Stimulated activated CD4-positive, alpha-beta T cell treated with anti-CD3 and anti-CD28 coated beads, Interleukin-15, amount 100 ng/mL, for 1 hour (primary cell): ENCODE measurements at places on chromosomes 6 and 20.

- DNase-seq: no peak
Measured at GRCh38 chr6:24883618-24884017, 52.1 kb downstream of the RIPOR2 start.

DNA sequence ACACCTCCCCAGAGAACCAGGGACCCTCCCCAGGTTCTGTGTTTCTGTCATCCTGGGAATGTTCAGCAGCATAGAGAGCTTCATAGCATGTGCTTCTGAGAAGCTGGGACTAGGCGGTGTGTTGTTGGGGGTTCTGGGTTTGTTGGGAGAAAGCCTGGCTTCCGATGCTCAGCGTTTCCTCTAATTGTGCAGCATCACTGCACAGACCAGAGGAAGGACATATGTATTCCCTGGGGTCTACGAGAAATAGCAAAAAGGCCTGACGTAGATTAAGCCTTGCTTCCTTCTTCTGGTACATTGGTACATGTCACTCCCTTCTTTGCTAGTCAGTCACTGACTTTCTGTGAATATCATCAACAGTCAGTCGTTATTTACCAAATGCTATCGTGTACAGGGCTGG lies 96.9 kb upstream of the SGK1 start:
- no peak for DNase-seq

GRCh38 chr6:1622220-1622850 lies 12.6 kb downstream of the FOXC1 start:
- no peak for DNase-seq

GRCh38 chr6:4920914-4921410 lies 82.9 kb downstream of the RPP40 start:
- no peak for DNase-seq

DNA sequence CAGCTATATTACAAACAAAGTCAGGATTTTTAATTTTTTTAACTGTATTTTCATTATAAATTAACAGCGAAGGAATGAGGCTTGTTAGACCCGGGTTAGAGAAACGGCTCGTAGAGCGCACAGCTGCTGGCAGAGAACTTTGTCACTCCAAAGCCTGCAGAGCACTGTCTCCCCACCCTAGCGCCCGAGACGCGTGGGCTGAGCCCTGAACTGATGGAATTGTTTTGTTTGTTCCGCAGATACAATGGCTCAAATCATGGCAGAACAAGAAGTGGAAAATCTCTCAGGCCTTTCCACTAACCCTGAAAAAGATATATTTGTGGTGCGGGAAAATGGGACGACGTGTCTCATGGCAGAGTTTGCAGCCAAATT lies 810 bp downstream of the LAMP5 start:
- no peak for DNase-seq

GRCh38 chr6:27040244-27041042 lies 207.1 kb upstream of the PRSS16 start:
- no peak for DNase-seq

DNA sequence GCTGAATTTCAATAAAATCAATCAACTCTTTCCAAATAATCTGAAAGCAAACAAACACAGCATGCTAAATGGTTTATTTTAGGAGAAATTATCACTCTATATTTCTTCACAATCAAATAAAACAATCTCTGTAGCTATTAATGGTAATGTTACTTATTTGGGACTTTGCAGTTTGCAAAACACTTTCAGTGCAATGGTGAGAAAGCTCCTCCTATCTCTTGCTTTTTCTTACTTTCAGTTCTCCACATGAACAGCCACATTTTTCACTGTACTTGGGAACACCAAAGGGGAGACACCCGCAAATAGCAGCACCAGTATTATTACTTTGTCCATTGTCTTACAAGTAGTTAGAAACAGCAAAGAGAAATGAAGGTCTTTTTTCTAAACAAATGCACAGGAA lies 92.4 kb downstream of the DST start:
- DNase-seq: no peak

DNA sequence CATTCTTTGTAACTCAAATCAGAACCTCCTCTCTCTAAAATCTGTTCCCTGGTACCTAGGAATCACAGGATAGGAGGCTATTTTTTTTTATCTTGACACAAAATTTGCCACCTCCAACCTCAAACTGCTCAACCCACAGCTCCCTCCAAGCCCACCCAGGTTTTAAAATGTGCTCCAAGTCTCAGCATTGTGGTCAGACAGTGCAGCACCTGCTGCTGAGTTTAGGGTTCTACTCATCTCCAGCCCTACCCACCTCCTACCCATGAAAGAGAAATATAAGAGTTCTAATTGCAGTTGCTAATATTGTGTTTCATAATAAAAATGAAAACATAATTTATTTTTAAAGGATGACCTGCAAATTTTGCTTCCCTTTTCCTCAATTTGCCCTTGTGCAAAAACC lies 496.5 kb downstream of the MAFB start:
- DNase-seq: no peak

DNA sequence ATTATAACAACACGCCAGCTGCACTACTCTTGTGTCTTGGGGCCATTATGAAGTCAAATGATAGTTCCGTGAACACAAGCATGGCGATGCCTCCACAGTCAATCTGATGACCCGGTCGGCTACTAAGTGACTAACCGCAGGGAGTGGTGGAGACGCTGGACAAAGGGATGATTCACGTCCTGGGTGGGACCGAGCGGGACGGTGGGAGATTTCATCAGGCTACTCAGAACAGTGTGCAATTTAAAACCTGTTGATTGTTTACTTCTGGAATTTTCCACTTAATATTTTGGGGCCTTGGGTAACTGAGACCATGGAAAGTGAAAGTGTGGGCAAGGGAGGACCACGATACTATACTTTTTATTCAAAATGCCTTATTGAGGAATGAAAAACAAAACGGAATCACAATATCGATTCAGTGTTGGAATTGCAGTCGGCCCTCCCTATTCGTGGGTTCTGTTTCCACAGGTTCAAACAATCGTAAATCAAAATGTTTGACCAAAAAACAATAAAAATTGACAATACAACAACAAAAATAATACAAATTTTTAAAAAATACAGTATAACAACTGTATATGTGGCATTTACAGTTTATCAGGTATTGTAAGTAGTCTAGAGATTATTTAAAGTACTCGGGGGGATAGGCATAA lies 66.5 kb downstream of the MYLK4 start:
- DNase-seq: no peak

- no peak for DNase-seq
Measured at GRCh38 chr6:105310371-105310770, 92.5 kb downstream of the PREP start.
